ENCODE measurements at places on chromosomes 7 and 10. TPM values are rescaled to one million over a fixed set of nuclear protein-coding genes. Genes with fewer than 3 reads are reported as not detected.

The AGR3 gene
- not detected for total RNA-seq

The MUC3A gene
- total RNA-seq = 0.34 TPM

The STEAP2 gene
- total RNA-seq = 5.2 TPM

The CACNB2 gene
- 0.21 TPM for total RNA-seq

The INPP5A gene
- total RNA-seq = 45.1 TPM

The PPP1R9A gene
- total RNA-seq = 19.9 TPM

The PRKCQ gene
- 7.7 TPM for total RNA-seq

The SPAM1 gene
- total RNA-seq = not detected

The LRRC18 gene
- not detected for total RNA-seq

The LIPA gene
- total RNA-seq = 59.2 TPM

The DNAJC30 gene
- total RNA-seq = 4.4 TPM

The CRHR2 gene
- total RNA-seq = not detected

The HABP2 gene
- total RNA-seq = 0.07 TPM

The SHTN1 gene
- 12.0 TPM for total RNA-seq

The SUFU gene
- total RNA-seq = 8.9 TPM

The CFAP58 gene
- 0.75 TPM for total RNA-seq

The SERPINE1 gene
- total RNA-seq = 229 TPM

The AMZ1 gene
- 2.8 TPM for total RNA-seq

The MACROH2A2 gene
- total RNA-seq = 72.4 TPM

The ASB4 gene
- not detected for total RNA-seq

The ADO gene
- 35.8 TPM for total RNA-seq

The CFAP70 gene
- 1.2 TPM for total RNA-seq

The CPXM2 gene
- 13.3 TPM for total RNA-seq

The DNAJC9 gene
- 42.2 TPM for total RNA-seq

The TMEM139 gene
- total RNA-seq = 20.5 TPM

The ZNF679 gene
- not detected for total RNA-seq

The ELMO1 gene
- 2.3 TPM for total RNA-seq

The NPY4R gene
- not detected for total RNA-seq

The LRRN3 gene
- total RNA-seq = 0.38 TPM

Measured in kidney epithelial cell (primary cell).